Eye (tissue), 1 donor: ENCODE measurements at places on chromosomes 4 and X.
A peak's percentile ranks its signal among the peaks of the same experiment; 100 is the strongest.

DNA sequence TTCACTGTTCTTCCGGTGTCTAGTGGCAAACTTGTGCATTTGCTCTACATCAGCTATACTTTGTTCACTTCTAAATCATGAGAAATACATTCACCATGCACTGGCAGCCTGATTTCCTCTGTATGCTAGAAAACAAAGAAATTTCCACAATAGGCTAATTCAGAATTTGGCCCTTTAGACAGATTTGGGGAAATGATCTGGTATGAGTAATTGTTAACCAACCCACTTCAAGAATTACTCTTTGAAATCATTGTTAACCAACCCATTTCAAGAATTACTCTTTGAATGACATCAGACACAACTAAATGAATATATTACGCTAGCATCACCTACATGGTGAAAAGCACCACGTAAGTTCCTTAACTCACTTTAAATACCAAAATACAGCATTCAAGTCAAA is 14.6 kb downstream of the APBB2 start:
- DNase-seq = no peak

- DNase-seq = peak; percentile 46
Observed at GRCh38 chrX:140510895-140511295, 6.0 kb upstream of the SOX3 start.

- DNase-seq = no peak
Observed at GRCh38 chr4:36493251-36493650, 211.8 kb downstream of the DTHD1 start.

GRCh38 chrX:10992110-10992509 is 119.0 kb upstream of the HCCS start:
- DNase-seq = no peak

DNA sequence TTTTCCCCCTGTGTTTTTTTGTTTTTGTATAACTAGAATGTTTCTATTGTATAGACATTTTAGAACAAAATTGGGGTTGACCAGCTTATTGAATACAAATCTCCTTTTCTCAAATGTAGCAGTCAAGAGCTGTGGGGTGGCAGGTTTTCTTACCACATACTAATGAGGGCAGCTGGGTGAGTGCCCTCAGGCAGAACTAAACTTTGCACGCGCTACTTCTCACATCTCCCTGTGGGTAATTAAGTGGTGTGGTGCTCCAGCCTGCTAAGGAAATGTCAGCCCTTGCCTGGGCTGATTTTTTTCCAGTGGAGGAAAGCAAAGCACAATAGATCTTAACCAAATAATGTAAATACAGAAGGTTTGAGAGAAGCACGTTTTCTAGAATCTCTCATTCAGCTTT is 717.6 kb upstream of the TENM3 start:
- DNase-seq = peak; percentile 93

DNA sequence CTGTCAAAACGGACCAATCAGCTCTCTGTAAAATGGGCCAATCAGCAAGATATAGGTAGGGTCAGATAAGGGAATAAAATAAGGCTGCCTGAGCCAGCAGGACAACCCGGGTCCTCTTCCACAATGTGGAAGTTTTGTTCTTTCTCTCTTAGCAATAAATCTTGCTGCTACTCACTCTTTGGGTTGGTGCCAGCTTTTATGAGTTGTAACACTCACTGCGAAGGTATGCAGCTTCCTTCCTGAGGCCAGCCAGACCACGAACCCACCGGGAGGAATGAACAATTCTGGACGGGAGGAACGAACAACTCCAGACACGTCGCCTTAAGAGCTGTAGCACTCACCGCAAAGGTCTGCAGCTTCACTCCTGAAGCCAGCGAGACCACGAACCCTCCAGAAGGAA is 287.8 kb downstream of the RAPGEF2 start:
- no peak for DNase-seq

DNA sequence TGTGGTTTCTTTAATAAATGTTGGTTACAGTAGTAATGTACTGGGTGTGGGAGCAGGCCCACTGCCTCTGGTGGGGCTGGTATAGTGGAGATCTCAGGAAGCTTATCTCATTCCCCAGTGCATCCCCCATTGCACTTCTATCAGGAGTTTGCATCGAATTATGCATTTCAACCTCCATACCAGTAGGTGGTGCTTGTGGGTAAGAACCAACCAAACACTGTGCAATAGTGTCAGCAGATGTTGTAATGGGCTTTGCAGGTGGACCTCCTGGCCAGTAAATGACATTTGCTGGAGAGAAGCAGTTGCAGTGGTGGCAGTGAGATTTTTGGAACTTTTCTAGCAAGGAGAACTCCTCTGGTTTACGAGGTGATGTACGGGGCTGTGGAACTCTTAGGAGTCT is 150.6 kb downstream of the POU3F4 start:
- DNase-seq = no peak

DNA sequence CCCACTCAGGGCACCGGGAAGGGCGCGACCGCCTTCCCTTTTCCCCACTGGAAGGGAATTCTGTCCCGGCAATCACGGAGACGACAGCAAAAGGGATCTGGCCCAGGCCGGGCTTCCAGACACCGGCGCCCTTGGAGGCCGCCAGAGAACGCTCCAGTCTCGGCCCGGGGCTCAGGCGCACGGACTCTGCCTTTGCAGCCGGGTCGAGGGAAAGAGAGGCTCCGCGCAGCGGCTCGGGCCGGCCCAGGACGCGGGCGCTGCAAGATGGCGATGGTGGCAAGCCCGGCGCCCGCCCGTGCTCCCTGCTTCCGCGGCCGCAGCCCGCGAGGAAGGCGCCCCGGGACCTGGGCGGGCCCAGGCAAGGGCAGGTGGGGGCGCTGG is 1.1 kb downstream of the CTBP1 start:
- no peak for DNase-seq
